ENCODE measurements at places on chromosomes 3 and 15. TPM values are rescaled to one million over a fixed set of nuclear protein-coding genes. Genes with fewer than 3 reads are reported as not detected.

Gene DPH3
- total RNA-seq = 29.8 TPM

Gene MBNL1
- 229 TPM for total RNA-seq

Gene MCCC1
- 61.4 TPM for total RNA-seq

Gene ADPRH
- 26.5 TPM for total RNA-seq

Gene ULK3
- 43.9 TPM for total RNA-seq

Gene CDCP1
- 19.1 TPM for total RNA-seq

Gene CPN2
- total RNA-seq = not detected

Gene NPAP1
- total RNA-seq = 0.17 TPM

Gene SPTSSB
- total RNA-seq = not detected

Gene AMOTL2
- total RNA-seq = 119 TPM

Gene TERC
- 5.4 TPM for total RNA-seq

Gene KCNMB3
- 2.5 TPM for total RNA-seq

Gene MRPL46
- total RNA-seq = 17.0 TPM

Gene CCR9
- not detected for total RNA-seq

Gene CACNA2D3
- total RNA-seq = 7.3 TPM

Gene TMEM212
- not detected for total RNA-seq

Gene CEP19
- 1.6 TPM for total RNA-seq

Gene FSIP1
- 0.96 TPM for total RNA-seq

Gene PRKCI
- total RNA-seq = 43.2 TPM

Gene BMF
- total RNA-seq = 15.4 TPM

Gene UROC1
- not detected for total RNA-seq

Gene FBN1
- total RNA-seq = 46.9 TPM

Gene GOLGA8R
- 5.3 TPM for total RNA-seq

Gene SI
- total RNA-seq = not detected

Gene ROBO2
- 27.1 TPM for total RNA-seq

Gene ARL6IP5
- 132 TPM for total RNA-seq

Gene VWA5B2
- not detected for total RNA-seq

Gene KIF15
- total RNA-seq = 0.81 TPM

Gene GOLGA8O
- total RNA-seq = 2.1 TPM

Gene AP3B2
- 3.8 TPM for total RNA-seq

Gene FSD2
- not detected for total RNA-seq

Gene ITIH3
- total RNA-seq = 9.5 TPM

Gene CCR5
- total RNA-seq = 8.7 TPM

Gene SPESP1
- total RNA-seq = 1.2 TPM

Gene LDHAL6B
- total RNA-seq = not detected

Gene LCTL
- total RNA-seq = not detected

Gene GABRA5
- not detected for total RNA-seq
